ENCODE measurements at places on chromosomes 11 and 22. TPM values are rescaled to one million over a fixed set of nuclear protein-coding genes. Genes with fewer than 3 reads are reported as not detected.

ALX4 gene
- not detected for total RNA-seq

OR5AN1 gene
- not detected for total RNA-seq

GRCh38 chr11:84714316-84714780, 912.8 kb downstream of the DLG2 start:
- H3K27ac ChIP-seq: no peak overlapping the region
- H3K4me1 ChIP-seq: no peaks in the 10 kb centered on the region
- H3K27me3 ChIP-seq: no peaks in the 10 kb centered on the region
- no peaks in the 10 kb centered on the region for H3K36me3 ChIP-seq
- DNase-seq: peak; percentile 76

OR6X1 gene
- total RNA-seq: not detected

SLC22A8 gene
- total RNA-seq: not detected

NLRP6 gene
- 0.72 TPM for total RNA-seq

- DNase-seq: no peak
- H3K36me3 ChIP-seq: no peaks in the 10 kb centered on the region
- no peaks in the 10 kb centered on the region for H3K27me3 ChIP-seq
- H3K4me1 ChIP-seq: peaks cover 6% of the 10 kb centered on the region
Observed at GRCh38 chr22:50530580-50530876, 716 bp upstream of the TYMP start.

OR8G5 gene
- not detected for total RNA-seq

E2F8 gene
- total RNA-seq: 5.5 TPM

DNA sequence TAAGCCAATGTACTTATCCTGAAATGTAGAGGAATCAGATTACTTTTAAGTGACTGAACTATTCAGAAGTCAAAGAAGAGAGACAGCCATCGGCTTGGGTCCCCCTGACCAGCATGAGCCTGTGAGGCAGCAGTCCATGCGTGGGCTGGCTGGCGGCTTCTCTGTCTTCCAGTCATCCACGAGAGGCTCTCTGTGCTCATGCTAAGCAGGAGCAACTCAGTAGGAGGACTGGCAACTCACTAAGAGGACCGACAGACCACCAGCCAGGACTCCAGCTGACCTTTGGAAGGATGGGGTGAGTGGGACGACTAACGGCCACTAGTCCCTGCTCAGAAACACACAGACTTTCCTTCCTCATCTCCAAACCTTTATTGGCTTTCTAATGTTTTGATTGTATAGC, 43.6 kb downstream of the ARFGAP3 start:
- DNase-seq: no peak
- no peak overlapping the region for H3K27ac ChIP-seq
- H3K4me1 ChIP-seq: no peaks in the 10 kb centered on the region
- no peaks in the 10 kb centered on the region for H3K36me3 ChIP-seq
- no peak overlapping the region for H3K4me3 ChIP-seq
- no peaks in the 10 kb centered on the region for H3K27me3 ChIP-seq

OR2D2 gene
- 0.40 TPM for total RNA-seq

CLDN5 gene
- total RNA-seq: 31.0 TPM

PNPLA5 gene
- not detected for total RNA-seq

OR5B21 gene
- not detected for total RNA-seq

INS gene
- total RNA-seq: 0.84 TPM

DNA sequence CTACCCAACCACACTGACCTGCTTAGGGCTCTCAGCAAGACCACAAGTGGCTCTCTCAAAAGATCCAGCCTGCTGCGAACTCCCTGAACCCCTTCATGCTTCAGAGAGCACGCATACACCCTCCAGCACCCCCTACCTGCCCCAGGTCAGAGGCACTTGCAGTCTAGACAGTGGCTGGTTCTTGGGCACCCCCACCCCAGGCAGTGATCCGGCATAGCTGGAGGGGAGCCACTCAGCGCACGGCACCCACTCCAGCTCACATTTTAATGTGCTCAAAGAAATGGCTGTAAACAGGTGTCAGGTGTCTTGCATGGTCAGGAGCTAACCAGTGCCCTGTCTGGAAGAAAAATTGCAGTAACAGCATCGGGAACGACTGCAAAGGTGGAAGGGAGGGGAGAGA, 140.8 kb downstream of the PKNOX2 start:
- no peak overlapping the region for H3K27ac ChIP-seq
- no peaks in the 10 kb centered on the region for H3K27me3 ChIP-seq
- no peaks in the 10 kb centered on the region for H3K4me1 ChIP-seq
- DNase-seq: no peak
- no peaks in the 10 kb centered on the region for H3K36me3 ChIP-seq

GRCh38 chr11:22347857-22348487, 9.8 kb downstream of the SLC17A6 start:
- DNase-seq: no peak
- H3K4me1 ChIP-seq: no peaks in the 10 kb centered on the region
- H3K4me3 ChIP-seq: no peak overlapping the region
- peaks cover 16% of the 10 kb centered on the region for H3K27me3 ChIP-seq

GRCh38 chr22:46946383-46946962, 184.0 kb downstream of the TBC1D22A start:
- no peaks in the 10 kb centered on the region for H3K4me1 ChIP-seq
- H3K27me3 ChIP-seq: no peaks in the 10 kb centered on the region
- H3K36me3 ChIP-seq: no peaks in the 10 kb centered on the region
- no peak overlapping the region for H3K4me3 ChIP-seq
- H3K27ac ChIP-seq: no peak overlapping the region

PANX2 gene
- total RNA-seq: not detected

TRMU gene
- 71.8 TPM for total RNA-seq

OR5A1 gene
- not detected for total RNA-seq

NCF4 gene
- total RNA-seq: 8.5 TPM

DNA sequence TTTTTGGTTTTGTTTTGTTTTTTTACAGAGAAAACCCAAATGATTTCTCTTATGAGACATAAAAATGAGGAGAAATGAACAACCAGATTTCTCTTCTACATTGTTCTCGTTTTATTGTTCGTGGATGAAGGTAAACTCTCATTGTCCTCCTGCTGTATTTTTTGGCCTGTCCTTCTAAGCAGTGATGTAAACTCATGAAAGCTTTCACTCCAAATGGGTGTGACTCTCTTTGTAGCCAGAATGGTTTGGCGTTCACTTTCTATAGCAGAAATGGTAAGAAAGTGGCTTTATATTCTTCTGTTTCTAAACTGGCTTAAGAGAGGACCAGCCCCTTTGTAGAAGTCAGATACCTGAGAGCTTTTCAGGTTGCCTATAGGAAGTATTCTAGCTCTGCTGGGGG, 15.5 kb upstream of the BMAL1 start:
- DNase-seq: no peak
- no peaks in the 10 kb centered on the region for H3K4me1 ChIP-seq
- H3K36me3 ChIP-seq: no peaks in the 10 kb centered on the region
- H3K27ac ChIP-seq: no peak overlapping the region

FKBP2 gene
- 71.7 TPM for total RNA-seq

DNA sequence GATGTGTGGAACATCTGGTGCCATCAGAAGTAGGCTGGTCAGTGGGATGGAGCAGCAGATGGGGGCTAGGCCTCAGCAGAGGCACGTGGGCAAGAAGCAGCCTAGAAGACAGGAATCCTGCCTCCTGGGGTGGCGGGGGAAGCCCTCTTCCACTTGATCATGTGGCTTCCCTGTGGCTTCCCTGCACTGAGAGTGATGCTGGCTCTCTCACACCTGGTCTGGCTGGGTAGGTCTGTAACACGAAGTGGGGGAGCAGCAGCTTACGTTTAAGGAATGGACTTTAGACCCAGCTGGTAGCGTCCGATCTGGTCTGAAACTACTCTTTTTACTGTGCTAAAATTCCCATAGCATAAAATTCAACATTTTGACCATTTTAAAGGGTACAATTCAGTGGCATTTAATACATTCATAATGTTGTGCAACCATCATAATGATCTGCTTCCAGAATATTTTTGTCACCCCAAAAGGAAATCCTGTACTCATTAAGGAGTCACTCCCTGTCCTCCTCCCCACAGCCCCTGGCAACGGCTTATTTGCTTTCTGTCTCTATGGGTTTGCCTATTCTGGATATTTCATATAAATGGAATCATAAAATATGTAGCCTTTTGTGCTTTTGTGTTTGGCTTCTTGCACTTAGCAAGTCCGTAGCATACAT, 21.7 kb downstream of the PTPN5 start:
- H3K4me3 ChIP-seq: no peak overlapping the region
- H3K27ac ChIP-seq: no peak overlapping the region
- H3K4me1 ChIP-seq: no peaks in the 10 kb centered on the region
- no peaks in the 10 kb centered on the region for H3K27me3 ChIP-seq

PTGDR2 gene
- 3.7 TPM for total RNA-seq

- H3K4me3 ChIP-seq: peak within 1 kb of the TSS; percentile 47
- peak; percentile 86 for DNase-seq
- H3K27ac ChIP-seq: peak within 1 kb of the TSS; percentile 35
- H3K4me1 ChIP-seq: no peaks in the 10 kb centered on the region
- no peaks in the 10 kb centered on the region for H3K36me3 ChIP-seq
- H3K27me3 ChIP-seq: no peaks in the 10 kb centered on the region
Observed at GRCh38 chr11:103108933-103109817, at the start of gene DYNC2H1. Gene DYNC2H1 (plus strand): TSS chr11:103109426. CDS start chr11:103109575, 149 bp downstream.

TRPC6 gene
- 0.37 TPM for total RNA-seq

DNA sequence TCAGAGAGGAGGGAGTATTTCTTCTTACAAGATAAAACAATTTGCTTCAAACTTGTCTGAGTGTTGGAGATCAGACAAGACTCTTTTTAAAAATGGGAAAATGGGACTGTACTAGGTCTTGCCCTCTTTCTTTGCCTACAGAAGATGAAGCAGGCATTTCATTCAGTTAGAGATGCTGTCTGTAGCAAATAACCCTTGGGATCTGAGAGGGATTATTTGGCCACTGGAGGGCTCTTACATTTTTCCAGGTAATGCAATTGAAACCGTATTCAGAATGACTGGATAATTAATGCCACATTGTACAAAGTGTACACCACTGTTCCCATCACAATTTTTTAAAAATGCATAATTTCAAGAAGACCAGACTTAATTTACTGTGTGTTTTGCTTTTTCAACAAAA, 258.5 kb upstream of the KIRREL3 start:
- no peak overlapping the region for H3K4me3 ChIP-seq
- H3K27me3 ChIP-seq: no peaks in the 10 kb centered on the region
- H3K4me1 ChIP-seq: no peaks in the 10 kb centered on the region
- DNase-seq: no peak
- H3K27ac ChIP-seq: no peak overlapping the region

- H3K4me1 ChIP-seq: no peaks in the 10 kb centered on the region
- H3K4me3 ChIP-seq: no peak overlapping the region
- no peaks in the 10 kb centered on the region for H3K36me3 ChIP-seq
- no peak for DNase-seq
- H3K27ac ChIP-seq: no peak overlapping the region
Observed at GRCh38 chr11:13438291-13438690, 24.7 kb downstream of the BTBD10 start.

GRCh38 chr11:84817998-84818397, 809.1 kb downstream of the DLG2 start:
- no peak overlapping the region for H3K4me3 ChIP-seq
- no peaks in the 10 kb centered on the region for H3K4me1 ChIP-seq
- H3K27ac ChIP-seq: no peak overlapping the region
- no peaks in the 10 kb centered on the region for H3K36me3 ChIP-seq

LAMTOR1 gene
- total RNA-seq: 84.9 TPM

DNA sequence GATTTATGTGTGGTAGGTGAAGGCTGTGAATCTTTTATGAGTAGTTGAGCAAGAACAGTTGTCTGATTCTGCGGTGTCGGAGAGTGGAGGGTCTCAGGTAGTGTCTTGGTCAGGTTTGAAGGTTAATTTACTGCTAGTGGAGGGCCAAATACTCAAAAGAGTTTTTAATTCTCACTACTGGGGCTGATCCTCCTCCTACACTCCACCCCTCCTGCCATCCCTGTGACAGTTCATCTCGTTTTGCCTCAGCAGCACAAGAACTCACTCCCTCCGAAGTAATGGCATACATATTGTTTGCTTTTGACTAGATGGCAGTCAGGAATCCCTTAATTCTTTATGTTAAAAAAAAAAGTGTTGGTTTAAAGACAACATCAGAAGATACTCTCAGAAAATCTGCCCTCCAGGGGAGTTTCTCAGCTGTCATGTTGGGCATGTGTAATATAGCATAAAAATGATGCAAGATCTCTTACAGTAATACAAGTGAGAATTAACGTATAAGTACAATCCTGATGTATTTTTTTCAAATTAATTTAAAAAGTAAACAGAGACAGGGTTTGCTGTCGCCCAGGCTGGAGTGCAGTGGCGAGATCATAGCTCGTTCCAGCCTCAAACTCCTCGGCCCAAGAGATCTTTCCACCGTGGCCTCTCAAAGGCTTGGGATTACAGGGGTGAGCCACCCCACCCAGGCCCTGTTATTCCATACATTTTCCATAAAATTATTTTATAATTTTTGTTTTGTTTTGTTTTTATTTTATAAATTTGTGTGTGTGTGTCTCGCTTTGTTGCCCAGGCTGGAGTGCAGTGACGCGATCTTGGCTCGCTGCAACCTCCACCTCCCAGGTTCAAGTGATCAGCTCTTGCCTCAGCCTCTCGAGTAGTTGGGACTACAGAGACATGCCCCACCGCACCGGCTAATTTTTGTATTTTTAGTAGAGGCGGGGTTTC, 1.3 kb downstream of the FAR1 start:
- H3K4me1 ChIP-seq: peaks cover 6% of the 10 kb centered on the region
- no peaks in the 10 kb centered on the region for H3K27me3 ChIP-seq
- no peaks in the 10 kb centered on the region for H3K36me3 ChIP-seq
- no peak for DNase-seq

- peaks cover 32% of the 10 kb centered on the region for H3K4me1 ChIP-seq
- H3K27me3 ChIP-seq: no peaks in the 10 kb centered on the region
- peak overlapping the region; percentile 86 for H3K27ac ChIP-seq
- no peaks in the 10 kb centered on the region for H3K36me3 ChIP-seq
- H3K4me3 ChIP-seq: peak overlapping the region; percentile 97
Observed at GRCh38 chr11:2378527-2379210, 1.6 kb downstream of the CD81 start.

Measured in colonic mucosa (tissue), 4 donors.